Head of caudate nucleus (tissue), 42 donors: ENCODE measurements at places on chromosomes 11 and 22.

GRCh38 chr22:42734406-42734805 lies 13.7 kb upstream of the A4GALT start:
- DNase-seq: no peak

DNA sequence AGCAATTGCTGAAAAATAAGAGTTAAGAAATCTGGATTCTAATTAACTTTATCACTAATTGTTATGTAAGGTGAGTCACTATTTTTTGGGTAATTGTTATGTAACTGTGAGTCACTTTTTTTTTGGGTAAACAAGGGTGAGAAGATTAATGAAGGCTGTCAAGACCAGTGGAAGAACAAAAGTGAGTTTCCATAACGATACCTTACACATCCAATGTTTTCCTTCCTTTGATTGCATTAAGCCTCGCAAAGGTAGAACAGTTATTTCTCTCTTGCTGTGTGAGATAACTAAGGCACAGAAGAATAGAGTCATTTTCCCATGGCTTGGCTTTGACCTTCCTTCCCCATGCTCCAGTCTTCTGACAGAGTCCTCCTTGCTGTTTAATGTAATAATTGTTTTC lies 374.7 kb downstream of the DDX10 start:
- DNase-seq: no peak

DNA sequence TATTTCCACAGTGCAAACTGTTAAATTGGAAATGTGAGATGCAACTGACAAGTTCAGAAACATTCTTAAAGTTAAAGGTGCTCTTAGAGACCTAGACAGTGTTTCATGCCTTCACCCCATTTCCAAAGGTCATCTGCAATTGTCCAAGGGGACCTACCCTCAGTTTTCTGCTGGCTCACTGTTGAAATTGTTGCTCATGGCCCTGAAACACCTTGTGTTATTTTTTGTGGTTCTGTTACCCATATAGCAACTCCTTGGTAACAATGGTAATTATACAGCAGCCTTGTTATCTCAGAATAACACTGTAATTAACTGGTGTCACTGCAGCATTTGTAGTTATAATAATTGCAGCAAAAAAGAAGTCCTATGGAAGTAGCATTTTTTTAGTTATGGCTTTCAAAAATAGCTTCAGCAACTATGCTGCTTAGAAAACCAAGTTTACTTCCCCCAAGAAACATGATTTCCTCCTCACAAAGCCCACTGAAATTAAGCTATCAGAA lies 49.2 kb upstream of the CCDC34 start:
- no peak for DNase-seq

DNA sequence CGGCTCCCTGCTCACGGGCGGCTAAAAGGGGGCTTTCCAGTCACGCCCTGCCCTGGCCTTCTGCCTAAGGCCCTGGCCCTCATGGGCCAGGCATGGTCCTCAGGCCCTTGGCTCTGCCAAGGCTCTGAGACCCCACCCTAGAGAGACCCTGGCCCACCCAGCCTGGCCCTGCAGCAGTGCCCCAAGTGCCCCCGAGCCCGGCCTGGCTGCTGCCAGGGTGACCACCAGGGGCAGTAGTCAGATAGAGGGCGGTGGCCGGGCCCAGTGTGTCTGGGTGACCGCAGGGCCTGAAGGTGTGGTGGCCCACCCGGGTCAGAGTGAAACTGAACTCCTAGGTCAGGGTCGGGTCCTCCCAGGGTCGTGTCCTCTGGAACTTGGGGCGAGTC lies 29.4 kb upstream of the CCDC188 start:
- DNase-seq: no peak

DNA sequence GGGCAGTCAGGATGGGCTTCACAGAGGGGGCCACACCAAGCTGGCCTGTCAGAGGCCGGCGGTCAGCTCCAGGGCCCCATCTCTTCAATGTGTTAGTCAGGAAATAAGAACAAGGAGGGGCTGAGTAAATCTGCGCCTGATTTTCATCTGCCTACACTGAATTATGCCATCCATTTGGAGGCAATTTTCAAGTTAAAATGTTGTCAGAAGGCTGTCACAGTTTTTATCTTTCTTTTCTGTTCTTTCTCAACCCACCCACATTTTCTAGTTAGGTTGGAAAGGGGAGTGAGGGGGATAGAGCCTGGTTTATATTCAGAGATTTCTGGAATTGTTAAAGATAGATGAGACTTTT lies 18.8 kb downstream of the ADORA2A start:
- DNase-seq: no peak

- DNase-seq: no peak
These were observed 141.6 kb downstream of the BUD13 start for GRCh38 chr11:116631201-116631600.

DNA sequence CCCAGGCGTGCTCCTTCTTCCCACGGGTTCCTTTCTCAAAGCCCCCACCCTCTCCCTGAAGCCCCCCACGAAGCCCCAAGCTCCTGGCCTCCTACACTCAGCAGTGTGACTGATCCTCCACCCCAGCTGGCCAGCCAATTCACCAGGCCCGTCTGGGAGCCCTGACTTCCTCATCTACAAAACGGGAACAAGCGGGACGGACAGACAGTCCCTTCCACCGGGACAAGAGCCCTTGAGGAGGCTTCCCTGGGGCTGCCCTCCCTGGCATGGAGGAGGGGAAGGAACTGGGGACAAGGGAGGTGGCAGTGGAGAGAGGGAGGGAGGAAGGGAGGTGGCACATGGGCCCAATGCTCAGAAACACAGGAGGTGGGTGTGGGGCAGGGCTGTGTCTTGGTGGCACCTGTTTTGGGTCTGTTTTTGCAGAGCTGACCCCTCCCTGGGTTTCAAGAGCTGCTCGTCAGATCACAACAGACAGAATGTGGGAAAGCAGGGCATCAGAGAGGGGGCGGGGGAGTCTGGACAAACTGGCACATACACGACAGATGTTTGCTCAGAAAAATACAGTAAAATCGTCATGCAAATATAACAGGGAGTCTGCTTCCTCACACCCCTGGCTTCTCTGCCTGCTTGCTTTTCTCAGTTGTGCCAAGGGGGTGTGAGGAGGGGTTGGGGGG lies 56.8 kb downstream of the ELFN2 start:
- DNase-seq: peak; percentile 31
